ENCODE measurements at places on chromosomes 13 and 19. TPM values are rescaled to one million over a fixed set of nuclear protein-coding genes. Genes with fewer than 3 reads are reported as not detected.

DNA sequence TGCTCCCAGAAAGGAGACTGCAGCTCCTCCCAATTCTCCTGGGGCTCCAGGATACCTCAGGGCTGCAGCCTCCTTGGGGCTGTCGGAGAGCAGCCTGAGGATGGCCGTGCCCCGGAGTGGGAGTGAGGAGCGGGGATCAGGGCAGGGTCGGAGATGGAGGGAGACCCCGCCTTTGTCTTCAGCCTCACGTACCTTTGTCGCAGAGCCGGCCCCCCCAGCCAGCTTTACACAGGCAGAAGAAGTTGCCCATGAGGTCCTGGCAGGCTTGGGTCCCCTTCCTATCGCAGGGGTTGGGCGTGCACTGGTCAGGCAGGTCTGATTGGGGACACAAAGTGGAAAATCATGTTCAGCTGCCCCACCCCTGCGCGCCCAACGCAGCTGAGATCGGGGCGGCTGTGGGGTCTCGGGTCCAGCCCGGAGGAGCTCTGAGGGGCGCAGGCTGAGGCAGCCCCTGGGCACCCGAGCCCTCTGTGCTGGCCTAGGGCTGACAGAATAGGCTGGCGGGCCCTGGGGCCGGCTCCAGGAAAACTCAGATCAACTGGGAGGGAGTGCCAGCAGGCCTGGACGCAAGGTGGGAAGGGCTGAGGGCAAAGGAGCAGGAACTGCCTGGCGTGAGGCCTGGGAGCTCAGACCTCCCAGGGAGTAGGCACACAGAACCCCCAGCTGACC is 24.2 kb downstream of the GAS6 start:
- DNase-seq = peak; percentile 74
- peaks cover 53% of the 10 kb centered on the region for H3K4me1 ChIP-seq
- peak overlapping the region; percentile 7 for H3K4me3 ChIP-seq
- H3K27ac ChIP-seq = peak overlapping the region; percentile 94
- H3K36me3 ChIP-seq = peaks cover 13% of the 10 kb centered on the region
- no peaks in the 10 kb centered on the region for H3K27me3 ChIP-seq

KHSRP gene
- 86.6 TPM for total RNA-seq

DNA sequence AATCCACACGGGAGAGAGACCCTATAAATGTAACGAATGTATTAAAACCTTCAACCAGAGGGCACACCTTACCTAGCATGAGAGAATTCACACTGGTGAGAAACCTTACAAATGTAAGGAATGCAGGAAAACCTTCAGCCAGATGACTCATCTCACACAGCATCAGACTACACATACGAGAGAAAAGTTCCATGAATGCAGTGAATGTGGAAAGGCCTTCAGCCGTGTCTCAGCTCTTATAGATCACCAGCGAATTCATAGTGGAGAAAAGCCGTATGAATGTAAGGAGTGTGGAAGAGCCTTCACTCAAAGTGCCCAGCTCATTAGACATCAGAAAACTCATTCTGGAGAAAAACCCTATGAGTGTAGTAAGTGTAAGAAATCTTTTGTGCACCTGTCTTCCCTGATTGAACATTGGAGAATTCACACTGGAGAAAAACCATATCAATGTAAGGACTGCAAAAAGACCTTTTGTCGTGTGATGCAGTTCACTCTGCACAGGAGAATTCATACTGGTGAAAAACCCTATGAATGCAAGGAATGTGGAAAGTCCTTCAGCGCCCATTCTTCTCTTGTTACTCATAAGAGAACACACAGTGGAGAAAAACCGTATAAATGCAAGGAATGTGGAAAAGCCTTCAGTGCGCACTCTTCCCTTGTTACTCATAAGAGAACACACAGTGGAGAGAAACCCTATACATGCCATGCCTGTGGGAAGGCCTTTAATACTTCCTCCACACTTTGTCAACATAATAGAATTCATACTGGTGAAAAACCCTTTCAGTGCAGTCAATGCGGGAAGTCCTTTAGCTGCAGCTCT is 16.0 kb downstream of the ZNF582 start:
- H3K36me3 ChIP-seq = peaks cover 63% of the 10 kb centered on the region
- H3K4me3 ChIP-seq = no peak overlapping the region
- H3K27me3 ChIP-seq = no peaks in the 10 kb centered on the region
- H3K4me1 ChIP-seq = no peaks in the 10 kb centered on the region
- no peak overlapping the region for H3K27ac ChIP-seq
- DNase-seq = no peak

- peaks cover 11% of the 10 kb centered on the region for H3K36me3 ChIP-seq
- H3K4me3 ChIP-seq = peak within 1 kb of the TSS; percentile 71
- DNase-seq = no peak
- peaks cover 49% of the 10 kb centered on the region for H3K4me1 ChIP-seq
Observed at GRCh38 chr19:49677231-49677900, at the start of gene PRMT1. TSS of gene PRMT1 (plus strand) at chr19:49677271. CDS start at chr19:49677281, 10 bp downstream.

- H3K27ac ChIP-seq = no peak overlapping the region
- H3K36me3 ChIP-seq = no peaks in the 10 kb centered on the region
- peaks cover 23% of the 10 kb centered on the region for H3K4me1 ChIP-seq
- H3K4me3 ChIP-seq = no peak overlapping the region
- no peak for DNase-seq
Observed at GRCh38 chr19:29644210-29644609, 21.1 kb upstream of the PLEKHF1 start.

GRCh38 chr13:27044837-27045570 is 126.6 kb downstream of the USP12 start:
- H3K4me3 ChIP-seq = no peak overlapping the region
- no peaks in the 10 kb centered on the region for H3K27me3 ChIP-seq
- DNase-seq = no peak
- no peaks in the 10 kb centered on the region for H3K4me1 ChIP-seq
- no peaks in the 10 kb centered on the region for H3K36me3 ChIP-seq

DENND1C gene
- 0.43 TPM for total RNA-seq

DNA sequence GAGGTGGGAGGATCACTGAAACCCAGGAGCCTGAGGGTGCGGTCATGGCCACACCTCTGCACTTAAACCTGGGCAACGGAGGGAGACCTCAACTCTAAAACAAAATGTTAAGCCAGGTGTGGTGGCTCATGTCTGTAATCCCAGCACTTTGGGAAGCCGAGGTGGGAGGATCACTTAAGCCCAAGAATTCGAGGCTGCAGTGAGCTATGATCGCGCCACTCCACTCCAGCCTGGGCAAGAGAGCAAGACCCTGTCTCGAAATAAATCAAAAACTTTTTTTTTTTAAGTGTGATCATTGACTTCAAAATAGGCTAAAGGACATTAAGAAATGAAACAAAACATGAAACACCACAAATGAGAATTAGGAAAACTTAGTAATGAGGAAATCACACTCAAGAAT is 16.3 kb upstream of the ADPRHL1 start:
- H3K4me3 ChIP-seq = no peak overlapping the region
- H3K27me3 ChIP-seq = no peaks in the 10 kb centered on the region
- no peaks in the 10 kb centered on the region for H3K4me1 ChIP-seq
- no peak overlapping the region for H3K27ac ChIP-seq
- no peak for DNase-seq

DNA sequence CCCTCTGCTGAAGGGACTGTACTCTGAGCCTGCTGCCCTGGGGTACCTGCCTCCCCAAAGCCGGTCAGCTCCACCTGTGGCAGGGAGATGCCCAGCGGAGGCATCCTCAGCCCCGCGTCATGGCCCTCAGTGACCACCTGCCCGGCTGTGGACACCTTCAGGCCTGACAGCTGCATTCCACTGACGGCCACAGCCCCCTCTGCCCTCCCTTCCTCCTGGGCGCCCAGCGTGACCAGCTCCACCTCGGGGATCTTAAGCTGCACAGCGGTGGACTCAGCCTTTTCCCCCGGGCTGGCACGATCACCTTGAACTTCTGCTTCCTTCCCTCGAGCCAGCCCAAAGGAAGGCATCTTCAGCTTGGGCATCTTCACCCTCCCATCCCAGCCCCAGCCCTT is 4.8 kb upstream of the HIPK4 start:
- no peak for DNase-seq
- H3K27ac ChIP-seq = no peak overlapping the region
- no peak overlapping the region for H3K4me3 ChIP-seq
- H3K27me3 ChIP-seq = no peaks in the 10 kb centered on the region
- no peaks in the 10 kb centered on the region for H3K36me3 ChIP-seq
- H3K4me1 ChIP-seq = no peaks in the 10 kb centered on the region

DNA sequence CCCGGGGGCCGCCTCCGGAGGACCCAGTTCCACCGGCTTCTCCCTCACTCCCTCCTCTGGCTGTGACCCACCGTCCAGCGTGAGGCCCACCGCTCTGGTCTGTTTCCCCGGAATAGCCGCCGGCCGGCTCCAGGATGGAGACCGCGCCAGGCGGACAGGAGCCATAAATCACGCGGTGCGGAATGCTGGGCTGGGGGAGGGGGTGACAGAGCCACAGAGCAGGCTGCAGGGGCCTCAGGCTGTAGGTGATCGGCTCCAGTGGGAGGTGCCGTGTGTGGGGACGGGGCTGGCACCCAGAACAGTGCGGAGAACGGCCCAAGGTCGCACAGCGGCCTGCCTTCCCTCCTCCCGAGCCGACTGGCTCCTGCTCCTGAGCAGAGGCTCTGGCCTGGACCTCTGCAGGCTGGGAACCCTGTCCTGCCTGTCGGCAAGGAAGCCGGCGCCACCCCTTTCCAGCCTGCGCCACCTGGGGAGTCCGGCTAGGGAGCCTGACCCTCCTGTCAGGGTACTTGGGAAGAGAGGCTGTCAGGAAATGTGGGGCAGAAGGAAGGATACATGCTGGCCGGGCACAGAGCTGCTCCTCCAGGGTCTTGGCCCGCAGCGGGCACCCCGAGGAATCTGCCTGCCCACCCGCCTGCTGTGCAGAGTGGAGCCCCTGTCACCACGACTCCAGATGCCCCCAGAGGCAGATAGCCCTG is 8.3 kb downstream of the PIAS4 start:
- no peaks in the 10 kb centered on the region for H3K36me3 ChIP-seq
- H3K4me3 ChIP-seq = peak overlapping the region; percentile 40
- no peaks in the 10 kb centered on the region for H3K27me3 ChIP-seq
- peak overlapping the region; percentile 51 for H3K27ac ChIP-seq
- peaks cover 27% of the 10 kb centered on the region for H3K4me1 ChIP-seq

FFAR3 gene
- not detected for total RNA-seq

DNA sequence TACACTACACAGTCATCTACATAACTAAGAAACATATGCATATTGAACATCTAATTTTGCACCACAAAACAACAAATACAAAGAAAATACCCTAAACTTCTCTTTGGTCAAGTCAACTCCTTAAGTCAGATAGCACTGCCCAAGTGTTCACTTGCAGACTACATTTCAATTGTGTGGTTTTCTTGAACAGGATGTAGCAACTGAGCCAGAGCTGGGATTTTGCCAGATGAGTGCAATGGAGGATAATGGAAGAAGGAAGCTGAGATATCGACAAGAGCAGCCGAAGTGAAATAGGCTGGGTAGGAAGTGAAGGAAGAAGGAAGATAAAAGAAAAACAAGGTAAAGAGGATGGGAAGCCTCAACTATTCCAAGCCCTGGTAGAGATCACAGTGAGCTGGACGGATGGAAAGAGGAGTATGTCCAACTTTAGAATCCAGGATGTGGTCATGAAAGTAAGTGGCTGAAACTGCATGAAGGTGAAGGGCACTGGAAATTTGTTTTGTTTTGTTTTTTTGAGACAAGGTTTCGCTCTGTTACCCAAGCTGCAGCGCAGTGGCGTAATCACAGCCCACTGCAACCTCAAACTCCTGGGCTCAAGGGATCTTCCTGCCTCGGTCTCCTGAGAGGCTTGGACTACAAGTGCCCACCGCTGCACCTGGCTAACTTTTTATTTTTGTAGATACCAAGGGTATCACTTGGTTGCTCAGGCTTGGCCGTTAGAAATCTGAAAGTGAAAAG is 15.0 kb downstream of the NUFIP1 start:
- H3K4me1 ChIP-seq = peaks cover 26% of the 10 kb centered on the region
- peaks cover 5% of the 10 kb centered on the region for H3K36me3 ChIP-seq
- no peak overlapping the region for H3K27ac ChIP-seq
- H3K27me3 ChIP-seq = no peaks in the 10 kb centered on the region
- no peak overlapping the region for H3K4me3 ChIP-seq
- DNase-seq = peak; percentile 40

DNA sequence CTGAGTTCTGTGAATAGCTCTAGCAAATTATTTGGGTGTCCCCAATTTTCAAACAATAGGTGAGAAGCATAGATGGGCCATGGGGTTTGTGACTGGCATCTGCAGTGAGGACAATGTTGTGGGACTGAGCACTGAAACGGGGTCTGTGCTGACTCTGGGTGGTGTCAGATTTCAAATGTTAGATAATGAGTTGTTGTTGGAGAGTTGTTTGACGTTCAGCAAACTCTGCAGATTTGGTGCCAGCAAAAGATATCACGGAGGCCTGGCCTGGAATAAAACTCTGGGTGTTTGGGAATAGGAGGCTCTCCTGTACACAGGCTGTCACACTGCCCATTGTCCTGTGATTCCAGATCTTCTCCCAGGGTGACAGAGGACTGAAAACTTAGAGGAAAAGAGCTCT is 2.9 kb downstream of the ZNF90 start:
- no peak overlapping the region for H3K27ac ChIP-seq
- no peaks in the 10 kb centered on the region for H3K36me3 ChIP-seq
- H3K4me3 ChIP-seq = no peak overlapping the region
- H3K4me1 ChIP-seq = peaks cover 7% of the 10 kb centered on the region

GRCh38 chr13:48680756-48681392 is 27.1 kb downstream of the CYSLTR2 start:
- no peaks in the 10 kb centered on the region for H3K36me3 ChIP-seq
- peak overlapping the region; percentile 7 for H3K27ac ChIP-seq
- no peaks in the 10 kb centered on the region for H3K4me1 ChIP-seq
- H3K27me3 ChIP-seq = no peaks in the 10 kb centered on the region
- DNase-seq = no peak

DNA sequence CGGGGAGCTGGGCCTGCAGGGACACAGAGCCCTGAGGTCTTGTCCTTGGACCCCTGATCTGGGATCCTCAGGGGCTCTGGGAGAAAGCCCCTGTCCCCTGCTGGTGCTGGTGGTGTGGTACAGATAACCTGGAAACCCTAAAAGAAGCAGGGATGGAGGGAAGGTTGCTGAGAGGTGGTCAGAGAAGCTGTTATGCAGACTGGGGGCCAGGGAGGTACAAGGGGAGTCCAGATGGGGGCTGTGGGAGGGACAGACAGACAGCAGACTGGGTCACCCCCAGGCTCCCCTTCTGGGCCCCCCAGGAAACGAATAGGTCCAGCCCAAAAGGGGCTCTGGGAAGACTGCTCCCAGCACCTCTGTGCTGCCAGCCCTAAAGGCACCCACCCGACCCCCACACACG is 34.7 kb upstream of the PEPD start:
- H3K36me3 ChIP-seq = no peaks in the 10 kb centered on the region
- no peak overlapping the region for H3K4me3 ChIP-seq
- H3K4me1 ChIP-seq = no peaks in the 10 kb centered on the region
- no peak for DNase-seq

DNA sequence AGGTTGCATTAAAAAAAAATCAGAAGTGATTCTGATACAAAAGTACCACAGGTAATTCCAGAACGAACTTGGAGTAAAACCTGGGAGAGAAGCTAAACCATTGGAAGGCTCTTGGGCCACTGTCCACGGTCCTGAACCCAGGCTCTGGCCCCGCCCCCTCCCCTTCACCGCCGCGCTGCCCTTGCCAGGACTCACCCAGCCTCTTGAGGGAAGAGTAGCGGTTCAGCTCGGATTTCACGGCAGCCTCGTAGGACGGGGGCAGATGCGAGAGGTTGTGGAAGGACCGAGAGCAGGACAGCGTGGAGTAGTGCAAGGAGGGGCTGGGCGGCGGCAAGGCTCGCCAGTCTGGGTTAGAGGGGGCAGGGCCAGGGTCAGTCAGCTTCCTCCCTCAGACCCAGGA is 5.7 kb downstream of the SHISA7 start:
- no peaks in the 10 kb centered on the region for H3K36me3 ChIP-seq
- H3K4me3 ChIP-seq = no peak overlapping the region
- peaks cover 73% of the 10 kb centered on the region for H3K27me3 ChIP-seq
- no peak overlapping the region for H3K27ac ChIP-seq
- peaks cover 6% of the 10 kb centered on the region for H3K4me1 ChIP-seq

KANK2 gene
- 296 TPM for total RNA-seq
